Fibroblast of skin of right biceps (primary cell): ENCODE measurements at places on chromosomes 11 and 22.

GRCh38 chr22:42993651-42994275, 21.2 kb downstream of the PACSIN2 start:
- DNase-seq = peak; percentile 87

- no peak for DNase-seq
These were observed 31.5 kb upstream of the CAT start for GRCh38 chr11:34407121-34407813.

DNA sequence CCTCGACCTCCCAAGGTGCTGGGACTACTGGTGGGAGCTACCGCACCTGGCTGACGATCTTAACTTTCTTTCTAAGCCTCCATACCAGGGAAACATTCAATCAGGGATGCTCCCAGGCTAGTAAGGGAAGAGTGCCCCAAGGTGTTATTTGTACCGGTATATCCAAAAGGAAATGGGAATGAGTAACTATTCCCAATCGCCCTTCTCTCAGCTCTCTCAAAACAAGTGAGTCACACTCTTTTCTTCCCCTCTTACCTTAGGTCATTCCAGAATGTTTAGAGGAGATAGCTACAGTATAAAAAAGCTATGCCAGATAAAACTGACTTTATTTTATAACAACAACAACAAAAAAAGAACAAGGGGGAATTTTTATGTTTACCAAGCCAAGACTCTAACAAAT, 13.7 kb downstream of the DCDC1 start:
- DNase-seq = no peak

DNA sequence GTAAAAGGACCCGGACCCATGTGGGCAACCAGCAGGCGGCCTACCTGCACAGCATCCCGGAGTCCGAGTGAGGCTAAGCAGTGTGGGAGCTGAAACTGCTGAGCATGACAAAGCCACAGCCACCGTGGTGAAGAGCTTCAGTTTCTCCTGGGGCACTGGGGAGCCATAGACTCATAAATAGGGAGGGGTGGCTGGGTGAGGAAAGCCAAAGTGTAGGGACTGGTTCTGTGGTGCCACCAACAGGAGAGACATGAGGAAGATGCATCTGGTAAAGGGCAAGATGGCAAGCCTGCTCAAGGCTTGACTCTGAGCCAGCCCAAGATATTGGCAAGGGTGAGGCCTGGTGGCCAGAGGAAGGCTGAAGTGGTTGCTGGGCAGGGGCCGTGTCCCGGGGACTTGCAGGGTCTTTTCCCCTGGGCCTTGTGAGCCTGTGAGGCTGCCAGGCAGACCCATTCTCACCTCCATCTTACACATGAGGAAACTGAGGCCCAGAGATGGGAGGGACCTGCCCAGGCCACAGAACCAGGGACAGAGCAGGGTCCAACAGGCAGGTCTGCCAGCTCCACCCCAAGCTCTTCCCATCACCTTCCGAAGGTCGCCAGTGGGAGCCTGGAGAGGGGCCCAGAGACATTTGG, 30.4 kb downstream of the CYTH4 start:
- no peak for DNase-seq
